ENCODE measurements at places on chromosomes 16 and 17.

- no peak for DNase-seq
These were observed 3.3 kb upstream of the CMTM1 start for GRCh38 chr16:66562986-66563385.

DNA sequence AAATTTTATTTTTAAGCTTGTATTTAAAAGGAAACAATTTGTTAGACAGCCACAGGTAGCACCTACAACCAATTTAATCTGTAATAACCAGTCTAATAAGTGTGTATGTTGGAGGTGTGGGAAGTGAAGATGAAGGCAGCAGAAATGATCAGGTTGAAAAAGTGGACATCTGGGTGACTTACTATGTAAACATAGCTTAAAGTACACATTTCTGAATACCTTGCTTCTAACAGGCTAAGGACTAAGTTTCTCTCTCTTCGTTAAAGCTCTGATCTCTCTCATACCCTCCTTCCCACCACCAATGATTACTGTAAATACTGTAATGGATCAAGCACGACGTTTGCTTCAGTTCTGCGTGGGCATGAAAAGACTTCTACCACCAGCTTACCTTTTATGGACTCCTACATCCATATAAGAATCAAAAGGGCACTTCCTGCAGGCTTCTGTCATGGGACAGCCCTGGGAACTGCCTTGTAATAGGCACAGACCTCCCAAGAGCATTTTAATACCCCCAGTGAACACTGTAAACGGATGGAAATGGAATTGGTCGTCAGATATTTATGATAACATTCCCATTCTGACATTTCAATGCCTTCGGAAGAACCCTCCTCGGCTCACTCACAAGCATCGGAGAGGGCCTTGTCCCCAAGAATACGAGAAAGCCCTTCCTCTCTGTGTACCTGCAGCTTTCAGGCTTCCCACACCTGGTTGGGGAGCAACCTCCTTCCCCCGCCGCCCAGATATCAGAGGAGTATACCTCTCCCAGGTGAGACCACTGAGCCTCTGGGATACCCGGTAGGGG, 700 bp downstream of the CCDC43 start:
- DNase-seq = peak; percentile 24

GRCh38 chr16:11609474-11610120, 22.9 kb upstream of the LITAF start:
- DNase-seq = peak; percentile 67

GRCh38 chr17:49316258-49316570, 45.8 kb downstream of the ZNF652 start:
- no peak for DNase-seq

DNA sequence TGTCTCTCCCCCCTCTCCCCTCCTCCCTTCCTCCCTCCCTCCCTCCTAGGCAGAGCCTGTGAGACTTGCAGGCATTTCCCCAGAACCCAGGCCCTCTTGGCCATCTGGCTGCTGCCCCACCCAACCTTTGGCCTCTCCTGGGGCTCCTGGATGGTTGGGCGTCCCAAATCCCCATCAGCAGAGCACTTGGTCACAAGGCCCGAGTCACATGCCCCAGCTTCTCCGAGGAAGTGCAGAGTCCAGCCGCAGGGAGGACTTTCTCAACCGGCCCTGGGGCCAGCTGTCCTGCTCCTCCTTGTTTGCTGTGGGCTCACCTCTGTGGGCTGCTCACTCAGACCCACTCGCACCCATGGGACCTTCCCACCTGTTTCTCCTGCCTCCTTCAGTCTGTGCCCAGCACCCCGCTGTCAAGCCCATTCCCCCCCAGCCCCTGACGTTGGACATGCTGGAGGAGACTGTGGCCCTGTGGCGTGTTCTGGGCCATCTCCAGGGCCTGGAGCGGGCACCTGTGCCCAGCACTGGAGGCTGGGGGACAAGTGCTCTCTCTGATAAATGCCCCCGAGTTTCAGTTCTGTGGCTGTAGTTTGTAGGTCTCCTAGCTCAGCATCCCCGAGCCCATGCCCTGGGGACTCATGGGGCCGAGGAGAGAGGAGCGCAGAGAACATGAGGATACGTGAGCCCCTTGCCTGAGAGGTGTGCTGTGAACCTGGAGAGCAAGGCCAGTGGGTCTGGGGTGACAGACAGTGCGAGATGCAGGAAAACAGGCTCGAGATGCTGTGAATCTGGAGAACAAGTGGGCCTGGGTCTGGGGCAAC, 42.3 kb upstream of the ZNF750 start:
- no peak for DNase-seq

GRCh38 chr17:37527249-37527851, 37.7 kb downstream of the DUSP14 start:
- DNase-seq = peak; percentile 48

- DNase-seq = no peak
These were observed 16.4 kb downstream of the TNS4 start for GRCh38 chr17:40484973-40485530.

DNA sequence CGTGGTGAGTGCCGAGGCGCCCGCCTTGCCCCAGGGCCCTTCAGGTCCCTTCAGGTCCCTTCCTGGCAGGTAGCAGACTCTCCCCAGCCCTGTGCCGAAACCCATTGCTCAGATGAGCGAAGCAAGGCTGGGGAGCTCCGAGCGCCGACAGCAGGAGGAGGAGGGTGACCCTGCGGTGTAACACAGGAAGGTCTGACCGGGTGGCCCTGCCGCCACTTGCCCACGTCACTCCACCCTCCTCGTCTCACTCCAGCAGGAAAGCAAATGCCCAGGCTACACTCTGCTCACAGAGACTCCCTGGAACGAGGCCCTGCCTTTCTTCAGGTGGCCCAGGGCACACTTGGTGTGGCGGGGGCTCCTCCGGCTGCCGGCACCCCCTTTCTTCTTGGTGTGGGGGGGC, 57.2 kb downstream of the ACTG1 start:
- DNase-seq = no peak

GRCh38 chr17:71488851-71489250, 632.0 kb upstream of the SOX9 start:
- DNase-seq = no peak

- no peak for DNase-seq
These were observed 81.4 kb upstream of the DYNLRB2 start for GRCh38 chr16:80459331-80459777.

DNA sequence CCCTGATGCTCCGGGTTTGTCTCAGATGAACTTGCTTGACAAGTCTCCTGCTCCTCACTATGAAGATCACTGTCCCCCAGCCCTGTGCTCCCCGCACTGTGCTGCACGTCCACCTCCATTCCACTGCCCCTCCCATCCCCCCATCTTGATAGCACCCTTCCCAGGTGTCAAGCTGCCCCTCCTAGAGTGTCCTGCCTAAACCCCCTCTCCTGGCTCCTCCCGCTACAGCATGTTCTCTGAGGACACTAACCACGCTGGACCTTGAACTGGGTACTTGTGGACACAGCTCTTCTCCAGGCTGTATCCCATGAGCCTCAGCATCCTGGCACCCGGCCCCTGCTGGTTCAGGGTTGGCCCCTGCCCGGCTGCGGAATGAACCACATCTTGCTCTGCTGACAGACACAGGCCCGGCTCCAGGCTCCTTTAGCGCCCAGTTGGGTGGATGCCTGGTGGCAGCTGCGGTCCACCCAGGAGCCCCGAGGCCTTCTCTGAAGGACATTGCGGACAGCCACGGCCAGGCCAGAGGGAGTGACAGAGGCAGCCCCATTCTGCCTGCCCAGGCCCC, 18.5 kb downstream of the DEXI start:
- DNase-seq = no peak

DNA sequence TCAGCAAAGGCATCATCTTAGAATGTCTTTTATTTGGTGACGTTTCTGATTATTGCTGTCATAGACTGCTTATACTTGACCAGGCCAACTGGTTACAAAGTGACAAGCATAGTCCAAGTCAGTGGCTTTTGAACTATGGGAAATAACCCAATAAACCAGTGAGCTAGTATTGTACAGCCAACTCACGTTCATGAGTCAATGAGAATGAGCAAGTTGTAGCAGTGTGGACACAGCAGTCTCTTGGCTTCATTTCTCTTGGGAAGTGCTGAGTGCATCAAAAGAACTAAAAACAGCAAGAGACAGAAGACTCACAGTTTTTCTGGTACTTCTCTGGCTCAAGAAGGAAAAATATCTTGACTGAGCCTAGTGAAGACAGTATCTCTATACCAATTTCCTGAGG, 36.9 kb upstream of the CRISPLD2 start:
- DNase-seq = no peak
